Stomach (tissue), 19 donors: ENCODE measurements at places on chromosomes 16 and 17. TPM values are rescaled to one million over a fixed set of nuclear protein-coding genes. Genes with fewer than 3 reads are reported as not detected.

DNA sequence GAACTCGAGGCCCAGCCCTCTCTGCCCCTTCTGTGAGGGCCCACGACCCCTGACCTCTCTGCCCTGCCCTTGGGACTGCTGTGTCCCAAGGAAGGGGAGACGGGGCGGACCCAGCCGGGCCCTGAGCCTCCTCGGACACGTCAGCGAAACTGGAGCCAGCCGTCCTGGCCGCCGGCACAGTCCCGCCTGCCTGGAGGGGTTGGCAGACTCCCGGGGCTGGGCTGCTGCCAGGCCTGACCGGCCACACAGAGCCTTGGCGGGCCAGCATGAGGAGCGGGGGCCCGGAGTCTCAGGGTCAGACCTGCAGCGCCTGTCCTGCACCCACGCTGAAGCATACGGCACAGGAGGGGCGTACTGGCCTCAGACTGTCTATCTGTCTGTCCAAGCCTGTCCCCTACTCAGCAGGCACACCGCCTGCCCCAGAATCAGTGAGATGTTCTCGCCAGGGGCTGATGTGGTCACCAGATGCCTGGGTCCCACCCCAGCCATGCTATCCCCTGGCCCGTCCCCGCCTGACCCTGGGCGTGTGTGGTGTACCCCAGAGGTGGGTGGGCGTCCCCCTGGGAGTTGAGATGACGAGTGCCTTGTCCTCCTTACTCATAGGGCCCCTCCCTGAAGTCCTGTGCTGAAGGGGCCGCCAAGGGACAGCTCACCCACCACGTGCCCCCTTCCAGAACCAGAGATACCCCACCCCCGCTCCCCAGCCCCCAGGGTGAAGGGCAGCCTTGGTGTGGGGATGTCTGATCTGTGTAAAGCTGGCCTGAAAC lies 4.7 kb downstream of the VASN start:
- H3K36me3 ChIP-seq: peaks cover 19% of the 10 kb centered on the region
- peaks cover 92% of the 10 kb centered on the region for H3K4me1 ChIP-seq
- H3K27ac ChIP-seq: peak overlapping the region; percentile 86
- peak; percentile 85 for DNase-seq
- H3K4me3 ChIP-seq: peak overlapping the region; percentile 14

- no peak overlapping the region for H3K27ac ChIP-seq
- H3K4me3 ChIP-seq: no peak overlapping the region
- no peaks in the 10 kb centered on the region for H3K4me1 ChIP-seq
- no peaks in the 10 kb centered on the region for H3K27me3 ChIP-seq
- no peak for DNase-seq
- H3K36me3 ChIP-seq: no peaks in the 10 kb centered on the region
These were observed 12.1 kb upstream of the RCVRN start for GRCh38 chr17:9917131-9917530.

DNA sequence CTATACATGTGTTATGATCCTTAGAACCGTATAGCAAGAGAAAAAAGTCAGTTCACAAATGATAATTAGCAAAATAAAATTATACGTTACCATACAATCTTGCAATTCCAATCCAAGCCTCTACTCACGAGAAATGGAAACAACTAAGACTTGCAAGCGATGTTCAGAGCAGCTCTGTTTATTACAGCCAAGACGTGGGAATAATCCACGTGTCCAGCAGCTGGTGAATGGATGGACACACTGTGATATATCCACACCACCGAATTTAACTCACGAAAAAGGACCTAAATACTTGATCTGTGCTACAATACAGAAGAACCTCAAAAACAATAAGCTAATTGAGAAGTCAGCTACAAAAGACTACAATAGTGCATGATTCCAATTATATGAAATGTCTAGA lies 88.1 kb downstream of the ADCY9 start:
- H3K4me3 ChIP-seq: no peak overlapping the region
- H3K4me1 ChIP-seq: peaks cover 7% of the 10 kb centered on the region

GRCh38 chr17:28528327-28529012 lies 22.3 kb downstream of the FOXN1 start:
- no peak overlapping the region for H3K27ac ChIP-seq
- no peaks in the 10 kb centered on the region for H3K27me3 ChIP-seq
- DNase-seq: no peak
- no peaks in the 10 kb centered on the region for H3K36me3 ChIP-seq
- H3K4me1 ChIP-seq: peaks cover 40% of the 10 kb centered on the region
- no peak overlapping the region for H3K4me3 ChIP-seq

- H3K4me1 ChIP-seq: no peaks in the 10 kb centered on the region
- no peaks in the 10 kb centered on the region for H3K36me3 ChIP-seq
- no peak overlapping the region for H3K4me3 ChIP-seq
- DNase-seq: no peak
These were observed 189.3 kb downstream of the IRF8 start for GRCh38 chr16:86088287-86088686.

Gene FBXW10
- total RNA-seq: not detected

DNA sequence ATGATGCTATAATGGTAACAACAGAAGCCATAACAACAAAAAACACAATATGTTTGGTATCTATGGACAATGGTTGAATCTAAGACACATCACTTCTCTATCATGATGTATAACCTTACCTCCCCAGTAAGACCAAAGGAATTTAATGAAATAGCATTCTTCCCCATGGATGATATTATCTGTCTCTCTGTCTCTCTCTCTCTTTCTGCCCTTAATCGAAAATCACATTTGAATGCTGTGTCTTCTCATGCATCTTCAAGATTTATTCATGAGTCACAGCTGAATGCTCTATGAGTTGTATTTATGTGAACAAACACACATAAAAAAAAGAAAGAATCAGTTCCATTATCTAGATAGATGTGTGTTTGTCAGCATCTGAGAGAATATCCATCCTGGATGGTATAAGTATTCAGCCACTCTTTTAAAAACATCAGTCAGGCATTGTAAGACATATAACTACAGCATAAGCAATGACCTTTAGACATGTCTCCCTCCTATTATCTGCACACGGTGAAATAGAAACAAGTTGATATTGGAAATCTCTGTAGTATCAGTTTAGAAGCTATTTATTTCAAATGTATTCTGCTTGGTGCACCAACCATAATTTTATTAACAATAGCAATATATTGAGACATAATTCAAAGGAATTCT lies 433.3 kb downstream of the TOX3 start:
- H3K4me1 ChIP-seq: no peaks in the 10 kb centered on the region
- H3K27ac ChIP-seq: no peak overlapping the region
- H3K27me3 ChIP-seq: no peaks in the 10 kb centered on the region
- no peak for DNase-seq
